Muscle of back (tissue), 13 donors: ENCODE measurements at places on chromosomes 1 and 21. TPM values are rescaled to one million over a fixed set of nuclear protein-coding genes. Genes with fewer than 3 reads are reported as not detected.

GRCh38 chr1:158022554-158023312, 29.3 kb downstream of the KIRREL1 start:
- DNase-seq = no peak

DNA sequence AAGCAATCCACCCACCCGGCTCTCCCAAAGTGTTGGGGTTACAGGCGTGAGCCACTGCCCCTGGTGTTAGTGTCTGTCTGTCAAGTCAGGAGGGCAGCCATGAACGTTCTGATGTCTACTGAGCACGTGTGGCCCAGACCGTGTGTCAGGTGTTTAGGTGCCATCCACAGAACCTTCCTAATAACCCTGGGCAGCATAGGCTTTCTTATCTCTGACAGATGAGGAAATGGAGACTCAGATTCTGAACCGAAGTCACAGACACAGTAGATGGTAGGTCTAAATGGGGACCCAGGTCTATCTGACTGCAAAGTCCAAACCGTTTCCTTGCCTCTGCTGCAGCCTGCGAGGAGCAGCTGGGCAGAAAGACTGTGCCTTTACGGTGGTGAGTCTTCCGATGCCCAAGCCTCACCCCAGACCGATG, 622 bp upstream of the IL6R start:
- no peak for DNase-seq

- DNase-seq = peak; percentile 93
Measured at GRCh38 chr1:56074007-56074651, 505.2 kb downstream of the PLPP3 start.

DNA sequence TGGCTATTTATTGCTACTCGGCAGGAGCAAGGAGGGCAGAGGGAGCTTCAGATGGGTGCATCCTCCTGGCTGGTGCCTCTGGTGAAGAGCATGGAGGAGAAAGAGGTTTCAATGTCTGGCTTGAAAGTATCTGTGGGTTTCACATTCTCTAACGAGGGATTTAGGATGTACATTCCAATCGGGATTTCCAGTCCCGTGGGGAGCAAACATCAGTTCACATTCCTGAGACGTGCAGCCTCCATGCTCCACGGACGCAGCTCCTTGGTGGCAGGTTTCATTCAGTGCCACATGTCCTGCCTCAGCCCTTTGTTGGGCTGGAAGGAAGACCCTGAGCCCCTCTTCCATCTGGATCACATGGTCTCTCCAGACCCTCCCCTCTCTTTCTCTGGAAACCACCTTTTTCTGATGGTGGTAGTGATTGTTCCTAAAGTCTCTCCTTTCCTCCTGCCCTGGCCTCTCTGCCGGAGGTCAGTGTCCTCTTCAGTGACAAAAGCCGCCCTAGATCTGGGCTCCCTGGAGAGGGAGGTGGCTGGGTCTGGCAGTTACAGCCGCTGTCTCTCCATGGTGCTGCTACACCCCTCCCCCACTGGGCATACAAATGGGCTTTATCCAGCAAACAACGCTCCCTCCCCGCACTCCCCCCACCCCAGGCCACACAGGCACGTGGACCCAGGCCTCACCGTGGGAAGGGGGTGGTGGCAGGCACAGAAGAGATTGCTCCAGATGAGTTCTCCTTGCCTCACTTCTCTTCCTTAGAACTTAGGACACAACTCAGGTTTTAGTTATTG, 826 bp upstream of the CA14 start:
- DNase-seq = no peak

- DNase-seq = no peak
Measured at GRCh38 chr1:47179988-47180563, 9.8 kb downstream of the PDZK1IP1 start.

DNA sequence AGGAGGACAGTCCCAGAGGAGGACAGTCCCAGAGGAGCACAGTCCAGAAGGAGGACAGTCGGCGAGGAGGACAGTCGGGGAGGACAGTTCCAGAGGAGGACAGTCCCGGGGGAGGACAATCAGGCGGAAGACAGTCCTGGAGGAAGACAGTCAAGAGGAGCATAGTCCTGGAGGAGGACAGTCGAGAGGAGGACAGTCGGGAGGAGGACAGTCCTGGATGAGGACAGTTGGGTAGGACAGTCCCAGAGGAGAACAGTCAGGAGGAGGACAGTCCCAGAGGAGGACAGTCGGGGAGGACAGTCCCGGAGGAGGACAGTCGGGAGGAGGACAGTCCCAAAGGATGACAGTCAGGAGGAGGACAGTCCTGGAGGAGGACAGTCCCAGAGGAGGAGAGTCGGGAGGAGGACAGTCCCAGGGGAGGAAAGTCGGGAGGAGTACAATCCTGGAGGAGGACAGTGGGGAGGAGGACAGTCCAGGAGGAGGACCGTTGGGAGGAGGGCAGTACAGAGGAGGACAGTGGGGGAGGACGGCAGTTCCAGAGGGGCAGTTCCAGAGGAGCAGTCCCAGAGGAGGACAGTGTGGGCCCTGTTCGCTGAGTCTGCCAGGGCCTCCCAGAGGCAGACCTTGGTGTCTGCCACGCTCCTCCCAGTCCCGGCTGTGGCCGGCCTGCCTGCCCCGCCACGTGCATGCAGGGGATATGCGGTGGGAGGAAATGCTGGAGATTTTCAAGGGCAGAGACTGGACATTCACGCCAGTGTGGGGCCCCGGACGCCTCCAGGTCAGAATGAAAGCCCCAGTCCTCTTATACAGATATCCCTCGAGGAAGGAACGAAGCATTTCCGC, 183.8 kb upstream of the ARHGEF16 start:
- DNase-seq = no peak

DNA sequence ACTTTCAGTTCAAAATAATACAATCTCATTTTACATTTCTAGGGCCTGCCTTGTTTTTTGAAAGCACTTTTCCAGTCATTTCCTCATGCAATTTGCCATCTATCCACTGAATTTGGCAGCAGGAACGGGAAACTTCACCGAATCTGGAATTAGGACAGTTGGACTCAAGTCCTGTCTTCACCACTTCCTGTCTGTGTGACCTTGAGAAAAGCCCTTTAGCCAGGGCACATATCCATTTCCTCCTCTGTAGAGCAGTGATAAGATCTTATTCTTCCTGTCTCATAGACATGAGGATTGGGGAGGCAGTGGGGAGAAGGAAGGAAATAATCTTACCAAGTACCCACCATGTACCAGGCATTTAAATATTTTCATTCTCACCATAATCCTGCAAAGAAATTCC, 12.0 kb downstream of the VAV3 start:
- peak; percentile 6 for DNase-seq

GUCA2B gene
- not detected for polyA plus RNA-seq

STIL gene
- 3.7 TPM for polyA plus RNA-seq

LAMC2 gene
- 1.6 TPM for polyA plus RNA-seq

OR2G3 gene
- not detected for polyA plus RNA-seq

TCHHL1 gene
- polyA plus RNA-seq = not detected

SLFNL1 gene
- 0.48 TPM for polyA plus RNA-seq

TMEM82 gene
- polyA plus RNA-seq = not detected
